Stimulated activated CD8-positive, alpha-beta memory T cell treated with anti-CD3 and anti-CD28 coated beads, Interleukin-7, amount 100 ng/mL, for 48 hours (primary cell): ENCODE measurements at places on chromosomes 13 and 19.

DNA sequence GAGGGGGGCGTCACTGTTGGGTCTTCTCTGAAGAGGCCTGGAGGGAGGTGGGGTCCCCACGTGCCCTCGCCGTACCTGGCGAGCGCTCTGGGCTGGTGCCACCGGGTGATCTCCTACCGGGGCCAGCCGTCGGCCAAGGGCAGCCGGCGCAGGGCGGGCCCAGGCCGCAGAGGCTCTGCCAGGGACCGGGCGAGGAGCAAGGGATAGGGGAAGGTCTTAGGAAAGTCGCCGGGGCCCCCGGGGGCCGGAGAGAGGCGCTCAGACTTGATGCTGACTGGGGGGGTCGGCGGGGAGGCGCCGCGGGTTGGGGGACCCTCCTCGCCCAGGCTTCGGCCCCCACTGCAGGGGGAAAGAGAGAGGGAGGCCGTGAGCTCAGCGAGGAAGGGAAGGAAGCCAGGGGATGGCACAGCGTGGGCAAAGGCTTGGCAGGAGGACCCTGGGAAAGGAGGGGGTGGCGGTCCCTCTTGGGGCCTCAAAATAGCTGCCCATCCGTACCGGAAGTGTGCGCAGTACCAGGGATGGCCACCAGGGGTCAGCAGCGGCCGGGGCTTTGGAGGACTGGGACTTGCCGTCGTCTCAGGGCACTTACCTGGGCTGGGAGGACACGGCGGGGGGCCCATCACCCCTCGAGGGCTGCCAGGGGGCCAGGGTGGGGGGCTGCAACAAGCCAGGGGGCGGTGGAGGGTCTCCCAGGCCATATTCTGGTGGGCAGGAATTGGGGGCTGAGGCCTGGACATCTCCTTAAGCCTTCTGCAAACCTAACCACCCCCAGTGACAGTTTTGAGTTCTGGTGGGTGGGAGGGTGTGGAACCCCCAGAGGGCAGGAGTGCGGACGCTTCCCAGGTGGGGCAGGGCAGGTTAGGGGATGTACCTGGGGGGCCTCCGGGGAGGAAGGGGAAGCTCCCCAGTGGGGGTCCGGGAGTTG is 7.7 kb upstream of the TMEM161A start:
- DNase-seq: peak; percentile 65

DNA sequence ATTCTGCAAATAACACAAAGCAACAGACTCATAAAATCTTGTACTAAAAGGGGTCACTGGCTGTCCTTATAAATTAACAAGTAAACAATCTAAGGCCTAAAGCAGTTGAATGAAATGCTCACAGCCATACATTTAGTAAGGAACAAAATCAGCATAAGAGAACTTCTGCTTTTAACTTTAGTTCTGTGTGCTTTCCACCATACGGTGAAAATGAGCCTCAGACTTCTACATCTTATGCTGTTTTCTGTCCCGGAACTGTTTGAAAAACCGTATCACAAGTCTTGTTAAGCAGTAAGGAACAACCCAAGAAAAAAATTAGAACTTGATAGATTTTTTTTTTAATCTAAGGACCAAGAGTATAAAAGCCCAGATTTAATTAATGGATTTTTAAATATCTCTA is 549.1 kb upstream of the MIR17HG start:
- DNase-seq: no peak

- no peak for DNase-seq
Measured at GRCh38 chr19:35729763-35730162, 12.0 kb downstream of the KMT2B start.

DNA sequence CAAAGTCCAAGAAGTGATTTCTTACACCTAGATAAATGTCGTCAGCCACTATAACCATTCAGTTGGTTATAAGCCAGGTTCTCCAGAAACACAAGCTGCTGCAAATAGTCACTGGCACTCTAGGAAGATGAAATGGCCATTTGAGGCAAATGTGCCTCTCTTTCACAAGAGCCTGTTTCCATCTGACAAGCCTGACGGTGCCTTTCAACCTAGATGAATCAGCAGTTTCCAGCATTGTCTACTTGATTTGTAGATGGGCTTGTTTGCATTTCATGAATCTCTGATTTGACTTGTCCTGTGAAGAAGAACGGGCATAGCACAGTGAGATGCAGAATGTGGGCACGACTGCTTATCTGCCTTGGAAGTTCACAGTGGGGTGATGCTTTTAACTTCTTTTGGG is 327.2 kb downstream of the LMO7 start:
- no peak for DNase-seq

GRCh38 chr13:77516342-77516789 is 19.1 kb upstream of the SCEL start:
- DNase-seq: no peak

DNA sequence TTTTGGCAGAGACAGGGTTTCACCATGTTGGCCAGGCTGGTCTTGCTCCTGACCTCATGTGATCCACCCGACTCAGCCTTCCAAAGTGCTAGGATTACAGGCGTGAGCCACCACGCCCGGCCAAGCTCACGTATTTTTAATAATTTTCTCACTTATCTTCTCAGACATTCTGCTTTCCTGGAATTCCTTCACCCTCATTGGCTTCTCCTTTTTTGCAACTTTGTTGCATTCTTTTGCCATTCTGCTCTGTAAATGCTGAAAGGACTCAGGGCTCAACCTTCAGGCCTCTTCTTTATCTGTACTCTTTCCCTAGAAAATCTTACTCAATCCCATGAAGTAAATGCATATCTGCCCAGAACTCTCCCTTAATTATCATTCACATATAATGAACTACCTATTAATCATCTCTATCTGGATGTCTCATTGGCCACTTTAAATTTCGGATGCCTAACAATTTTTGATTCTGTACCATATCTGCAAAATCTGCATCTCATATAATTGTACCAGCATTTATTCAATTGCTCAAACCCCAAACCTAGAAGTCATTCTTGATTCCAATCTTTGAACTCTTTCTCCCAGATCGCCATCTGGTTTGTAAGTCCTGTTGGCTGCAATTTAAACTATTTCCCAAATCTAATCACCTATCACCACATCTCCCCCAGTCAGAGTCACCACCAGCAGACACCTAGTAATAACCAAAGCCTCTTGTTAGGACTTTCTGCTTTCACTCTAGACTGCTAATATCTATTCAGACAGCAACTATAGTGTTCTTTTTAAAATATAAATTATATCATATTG is 18.2 kb upstream of the OXGR1 start:
- DNase-seq: no peak

- DNase-seq: no peak
Measured at GRCh38 chr19:32874605-32875004, 5.0 kb upstream of the SLC7A9 start.

- DNase-seq: no peak
Measured at GRCh38 chr19:23528376-23528775, 133.1 kb upstream of the ZNF91 start.

DNA sequence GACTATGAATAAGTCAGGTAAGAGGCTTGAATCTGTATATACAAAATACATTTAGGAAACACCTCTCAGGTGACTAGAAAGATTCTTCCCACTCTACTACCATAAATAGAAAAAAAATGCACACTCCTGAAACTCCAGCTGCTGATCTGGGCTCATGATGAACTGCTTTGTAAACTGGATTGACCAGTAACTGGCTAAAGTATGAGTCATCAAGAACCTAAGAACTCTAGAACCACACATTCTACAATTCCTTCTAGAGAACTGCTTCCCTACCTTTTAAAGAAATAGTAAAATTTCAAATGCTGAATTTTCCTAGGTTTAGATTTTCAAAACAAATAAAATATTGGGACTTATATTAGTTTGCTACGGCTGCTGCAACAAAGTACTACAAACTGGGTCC is 55.2 kb downstream of the ELF1 start:
- DNase-seq: no peak

GRCh38 chr13:114249077-114249476 is 14.4 kb downstream of the CDC16 start:
- no peak for DNase-seq

- DNase-seq: no peak
Measured at GRCh38 chr19:37304190-37304883, 66.6 kb upstream of the ZNF527 start.

- DNase-seq: no peak
Measured at GRCh38 chr19:42251572-42252358, 3.2 kb downstream of the ERF start.

GRCh38 chr19:39355253-39355652 is 13.0 kb downstream of the SAMD4B start:
- DNase-seq: no peak

GRCh38 chr19:52659013-52659412 is 20.9 kb upstream of the ZNF83 start:
- DNase-seq: no peak

- DNase-seq: no peak
Measured at GRCh38 chr13:26518451-26518959, 39.0 kb upstream of the WASF3 start.

DNA sequence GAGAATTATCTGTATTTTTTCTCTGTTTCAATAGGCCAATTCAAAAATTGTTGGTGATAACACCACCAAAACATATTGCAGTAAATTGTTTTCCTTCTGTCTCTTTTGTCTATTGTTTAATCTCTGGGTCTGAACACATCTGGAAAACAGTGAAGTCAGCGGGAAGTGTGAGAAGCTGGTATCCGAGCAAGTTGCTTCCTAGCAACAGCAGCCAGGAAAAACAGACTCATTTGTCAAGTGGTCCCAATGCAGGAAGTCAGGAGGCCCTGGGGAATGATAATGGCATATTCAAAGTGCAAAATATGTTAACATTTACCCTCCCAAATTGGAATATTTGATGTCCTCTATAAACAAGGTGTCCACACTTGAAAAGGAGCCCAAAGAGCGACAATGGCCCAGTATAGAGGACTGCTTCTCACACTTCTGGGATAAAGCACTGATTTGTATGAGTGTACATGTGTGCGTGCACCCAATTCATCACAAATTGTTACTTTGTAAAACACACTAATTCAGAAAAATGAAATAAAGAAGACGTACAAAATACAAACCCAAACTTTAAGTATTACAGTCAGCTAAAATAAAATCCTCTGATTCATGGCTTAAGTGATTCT is 515.0 kb downstream of the TBC1D4 start:
- no peak for DNase-seq

DNA sequence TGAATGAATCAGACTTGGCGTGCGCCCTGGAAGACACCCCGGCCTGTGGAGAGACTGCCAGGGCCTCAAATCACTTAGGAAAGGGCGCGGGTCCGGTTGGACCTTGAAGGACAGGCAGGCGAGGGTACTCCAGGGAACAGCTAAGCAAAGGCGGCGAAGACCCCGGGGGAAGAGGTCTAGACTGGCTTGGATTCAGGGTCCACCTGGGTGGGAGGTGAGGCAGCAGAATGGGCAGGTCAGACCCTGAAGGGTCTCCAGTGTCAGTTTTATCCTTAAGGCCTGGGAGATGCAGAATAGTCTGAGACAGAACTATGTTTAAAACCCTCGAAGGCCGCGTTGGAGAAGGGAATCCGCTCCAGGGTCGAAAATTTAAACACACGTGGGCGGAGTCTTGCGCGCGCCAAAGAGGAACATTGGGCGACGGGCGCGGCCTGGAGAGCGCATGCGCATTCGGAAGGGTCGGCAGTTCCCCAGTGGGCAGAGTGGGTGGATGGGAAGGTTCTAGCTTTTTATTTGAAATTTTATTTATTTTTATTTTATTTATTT is 567 bp upstream of the SMG9 start:
- peak; percentile 56 for DNase-seq

- no peak for DNase-seq
Measured at GRCh38 chr19:33206261-33207039, 12.3 kb downstream of the LRP3 start.

DNA sequence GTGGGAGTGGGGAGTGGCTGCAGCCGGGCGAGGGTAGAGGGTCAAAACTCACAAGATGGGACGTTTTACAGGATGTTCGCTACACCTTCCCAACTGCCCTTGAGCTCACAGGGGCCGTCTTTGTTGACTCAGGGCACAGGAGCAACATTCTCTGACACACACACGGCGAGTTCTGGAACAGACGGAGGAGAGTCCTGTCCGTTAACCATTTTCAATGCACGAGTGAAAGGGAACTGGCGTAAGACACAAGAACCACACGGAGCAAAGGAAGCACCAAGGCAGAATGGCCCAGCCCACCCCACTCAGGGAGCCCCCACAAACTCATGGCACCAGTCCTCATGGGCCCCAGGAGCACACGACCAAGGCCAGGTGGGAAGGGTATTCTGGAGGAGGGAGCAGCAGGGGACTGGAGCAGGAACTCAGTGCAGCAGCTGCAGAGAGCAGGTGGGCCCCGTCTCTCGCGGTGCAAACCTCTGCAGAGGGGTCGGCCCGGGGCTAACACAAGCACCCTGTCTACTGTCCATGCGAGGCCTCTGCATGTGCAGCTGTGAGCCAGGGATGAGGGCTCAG is 37.9 kb upstream of the ISYNA1 start:
- no peak for DNase-seq

DNA sequence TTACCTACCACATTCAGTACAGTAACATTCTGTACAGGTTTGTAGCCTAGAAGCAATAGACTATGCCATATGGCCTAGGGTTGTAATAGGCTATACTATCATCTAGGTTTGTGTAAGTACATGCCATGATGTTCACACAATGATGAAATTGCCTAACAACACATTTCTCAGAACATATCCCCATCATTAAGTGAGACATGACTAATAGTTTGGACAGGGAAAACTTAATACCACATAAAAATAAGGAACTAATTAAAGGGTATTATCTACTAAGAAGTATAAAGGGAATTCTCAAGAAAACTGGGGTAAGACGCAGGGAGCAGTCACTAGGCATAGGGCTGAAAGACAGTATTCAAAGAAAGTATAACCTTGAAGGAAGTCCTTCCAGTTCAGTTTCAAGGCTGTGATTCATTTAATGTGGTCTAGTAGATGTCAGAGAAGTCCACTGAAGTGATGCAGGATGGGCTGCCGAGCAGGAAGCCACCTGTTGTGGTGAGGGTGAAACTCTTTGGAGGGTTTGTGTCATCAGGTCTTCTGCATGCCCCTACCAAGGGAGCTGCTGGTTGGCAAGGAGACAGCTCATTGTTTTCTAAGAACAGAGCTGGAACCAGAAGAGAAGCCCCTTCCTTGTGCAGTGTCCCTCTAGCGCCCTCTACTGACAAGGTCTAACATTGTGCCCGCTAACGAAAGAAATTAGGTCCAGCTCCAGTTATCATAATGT is 122.9 kb downstream of the OLFM4 start:
- peak; percentile 11 for DNase-seq

- DNase-seq: no peak
Measured at GRCh38 chr13:110528911-110529310, 32.6 kb downstream of the RAB20 start.

- no peak for DNase-seq
Measured at GRCh38 chr19:1747285-1748114, 5.8 kb upstream of the ONECUT3 start.

GRCh38 chr13:50908371-50908770 is 1.2 kb upstream of the RNASEH2B start:
- no peak for DNase-seq

- no peak for DNase-seq
Measured at GRCh38 chr13:110388108-110388943, 81.2 kb downstream of the COL4A2 start.

DNA sequence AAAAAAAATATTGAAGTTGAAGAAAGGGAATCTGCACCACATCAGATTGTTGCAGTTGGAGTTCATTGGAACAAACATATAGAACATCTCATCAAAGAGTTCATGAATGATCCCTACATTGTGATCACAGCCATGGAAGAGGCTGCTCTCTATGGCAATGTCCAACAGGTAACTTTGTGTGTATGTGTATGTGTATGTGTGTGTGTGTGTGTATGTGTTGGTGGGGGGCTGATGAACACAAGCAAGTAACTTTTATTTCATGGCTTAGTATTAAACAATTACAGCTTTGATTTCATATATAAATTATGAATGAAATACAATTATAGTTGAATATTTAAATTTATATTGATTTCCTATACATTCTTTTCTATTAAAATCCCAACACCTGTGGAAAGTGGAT is 69.4 kb downstream of the SLC7A9 start:
- DNase-seq: no peak
